Stimulated activated CD4-positive, alpha-beta T cell treated with anti-CD3 and anti-CD28 coated beads, Interleukin-1b, Interleukin-23, amount 100 ng/mL, for 48 hours (primary cell): ENCODE measurements at places on chromosomes 7 and 10.

DNA sequence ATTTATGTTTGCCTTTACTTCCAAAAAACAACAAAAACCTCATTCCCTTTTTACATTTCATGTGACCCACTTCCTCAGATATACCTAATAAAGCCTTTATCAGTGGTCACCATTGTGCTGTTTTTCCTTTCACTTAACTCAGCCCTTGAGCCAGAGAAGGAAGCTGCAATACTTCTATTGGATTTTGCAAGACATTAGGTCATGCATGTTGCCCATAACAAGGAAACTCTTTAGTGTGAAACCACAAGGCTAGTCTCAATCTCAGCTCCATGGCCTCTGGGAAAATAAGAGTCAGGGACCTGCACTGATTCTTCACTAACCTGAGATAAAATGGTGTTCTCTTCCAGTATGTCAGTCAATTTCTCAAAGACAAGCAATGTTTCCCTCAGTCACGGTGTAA lies 27.8 kb downstream of the STEAP4 start:
- DNase-seq = no peak

DNA sequence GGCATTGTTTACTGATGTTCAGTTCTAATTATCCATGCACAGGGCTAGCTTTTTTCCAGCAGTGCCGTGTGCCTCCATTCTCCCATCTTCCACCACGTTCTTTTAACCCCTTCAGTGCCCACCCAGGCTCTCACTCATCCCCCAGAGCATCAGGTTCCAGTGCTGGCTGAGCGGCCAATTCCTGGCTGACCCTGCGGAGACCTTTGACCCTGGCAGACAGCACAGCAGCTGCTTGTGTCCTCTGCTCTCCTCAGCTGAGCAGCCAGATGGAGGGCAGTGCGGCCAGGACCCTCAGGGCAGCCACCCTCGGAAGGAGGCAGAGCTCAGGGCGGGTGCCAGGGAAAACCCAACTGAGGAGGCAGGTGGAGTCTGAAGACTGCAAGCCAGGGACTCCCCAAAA lies 48.4 kb downstream of the ZNF503 start:
- DNase-seq = no peak

DNA sequence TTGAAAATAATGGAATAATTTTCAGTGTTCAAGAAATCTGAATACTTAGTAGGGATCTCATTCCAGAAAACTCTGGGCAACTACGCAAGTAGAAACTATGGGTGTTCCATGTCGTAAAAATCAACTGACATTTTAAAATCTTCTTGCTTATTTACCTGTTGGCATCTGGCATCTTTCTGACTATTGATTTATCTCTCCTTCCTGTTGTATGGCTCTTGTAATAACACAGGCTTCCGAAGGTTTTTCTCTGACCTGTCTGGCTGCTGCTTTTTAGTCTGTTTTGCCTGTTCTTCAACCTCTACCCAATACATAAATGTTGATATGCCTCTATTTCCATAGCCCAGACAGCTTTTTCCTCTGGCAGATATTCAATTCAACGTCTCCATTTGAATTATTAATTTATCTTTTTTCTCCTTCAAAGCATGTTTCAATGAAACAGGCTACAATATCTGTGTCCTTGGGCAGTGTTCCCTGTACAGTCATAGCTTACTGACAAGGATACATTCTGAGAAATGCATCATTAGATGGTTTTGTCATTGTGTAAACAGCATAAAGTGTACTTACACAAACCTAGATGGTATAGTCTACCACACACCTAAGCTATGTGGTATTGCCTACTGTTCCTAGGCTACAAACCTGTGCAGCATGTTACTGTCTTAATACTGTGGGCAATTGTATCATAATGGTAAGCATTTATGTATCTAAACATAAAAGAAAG lies 105.9 kb upstream of the ETV1 start:
- DNase-seq = no peak

DNA sequence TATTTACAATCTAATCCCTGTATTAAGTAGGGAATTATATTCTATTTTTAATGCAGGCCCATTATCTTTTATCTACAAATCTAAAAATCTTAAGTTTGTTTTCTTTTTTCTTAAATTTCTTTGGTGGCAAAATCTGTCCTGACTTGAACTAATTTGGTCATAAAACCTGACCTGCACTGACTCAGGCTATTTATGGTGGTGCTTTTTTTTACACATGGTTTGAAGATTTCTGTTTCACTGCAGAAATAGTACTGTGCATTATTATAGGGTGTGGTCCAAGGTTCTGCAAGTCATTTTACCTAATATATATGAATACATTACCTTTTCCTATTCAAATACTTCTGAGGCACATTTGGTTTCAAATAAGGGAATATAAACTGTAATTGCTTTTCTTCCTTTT lies 137.0 kb downstream of the CD36 start:
- no peak for DNase-seq

GRCh38 chr10:63331586-63331985 lies 134.2 kb downstream of the JMJD1C start:
- no peak for DNase-seq
